ENCODE measurements at places on chromosomes 1 and 21.

DNA sequence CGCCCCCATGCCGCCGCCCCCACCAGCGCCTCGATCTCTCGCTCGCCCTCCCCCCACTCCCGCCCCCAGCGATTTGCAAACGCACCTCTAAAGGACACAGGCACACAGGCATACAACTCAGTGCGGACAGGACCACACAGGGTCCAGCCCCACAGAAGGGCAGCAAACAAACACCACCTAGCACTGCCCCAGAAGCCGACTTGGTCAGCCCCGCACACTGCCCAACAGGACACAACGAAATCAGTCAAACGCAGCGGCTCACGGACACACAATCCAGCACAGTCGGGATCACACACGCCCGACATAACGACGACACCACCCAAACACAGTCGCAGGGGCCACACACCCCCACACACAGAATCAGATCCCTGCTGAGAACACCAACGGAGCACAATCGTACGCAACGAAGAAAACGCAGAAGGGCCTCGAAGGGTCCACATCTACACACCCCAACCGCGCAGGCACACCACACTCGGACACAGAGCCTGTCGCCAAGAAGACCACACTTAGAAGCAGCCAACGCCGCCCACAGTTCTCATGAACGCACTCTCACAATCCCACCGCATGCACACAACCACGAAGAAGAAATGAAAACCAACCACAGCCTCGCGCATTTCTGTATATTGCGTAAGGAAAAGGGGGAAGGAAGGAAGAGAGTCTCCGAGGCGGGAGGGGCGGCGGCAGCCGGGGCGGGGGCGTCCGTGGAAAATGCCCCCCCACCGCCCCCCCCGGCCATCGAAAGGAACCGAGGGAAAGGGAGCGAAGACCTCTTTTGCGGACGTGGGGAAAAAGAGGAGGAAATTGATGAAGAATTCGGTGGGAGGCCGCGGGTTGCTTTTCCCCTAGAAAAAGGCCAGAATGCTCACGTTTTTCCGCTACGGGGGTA is 481 bp downstream of the TAL1 start:
- DNase-seq, result no peak

DNA sequence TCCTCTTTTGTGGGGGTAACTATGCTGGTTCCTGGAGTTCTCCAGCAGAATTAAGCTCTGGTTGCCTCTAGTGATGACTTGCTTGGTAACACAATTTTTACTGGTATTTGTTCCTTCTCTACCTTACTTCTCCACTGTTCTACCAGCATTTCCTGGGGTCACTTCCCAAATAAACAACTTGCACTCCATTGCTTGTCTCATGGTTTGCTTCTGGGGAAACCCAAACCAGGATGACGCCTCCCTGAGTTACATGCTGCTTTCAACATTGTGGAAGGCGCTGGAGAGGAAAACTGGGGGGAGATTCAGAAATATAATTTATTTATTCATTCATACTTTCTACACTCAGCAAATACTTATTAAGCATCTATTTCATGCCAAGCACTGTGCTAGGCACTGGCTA is 55.3 kb upstream of the AK4 start:
- DNase-seq, result no peak

GRCh38 chr21:35226968-35227744 is 178.1 kb upstream of the RUNX1 start:
- DNase-seq, result no peak

DNA sequence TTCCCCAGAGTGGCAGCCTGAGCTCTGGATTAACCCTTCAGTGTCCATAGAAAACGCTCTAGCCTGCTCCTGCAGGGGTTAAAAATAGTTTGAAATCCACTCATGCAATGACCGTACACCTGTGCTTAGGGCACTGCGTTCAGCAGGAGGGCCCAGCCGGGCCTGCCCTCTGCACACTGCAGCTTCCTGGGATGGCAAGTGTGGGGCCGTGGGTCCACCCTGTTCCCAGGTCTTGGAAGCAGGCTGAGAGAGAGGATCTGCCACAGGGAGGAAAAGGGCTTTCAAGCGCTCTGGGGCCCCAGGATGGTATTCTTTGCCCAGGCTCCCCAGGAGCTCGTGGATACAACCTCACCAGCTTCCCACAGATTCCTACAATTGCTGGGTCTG is 1.5 kb upstream of the S100B start:
- no peak for DNase-seq

DNA sequence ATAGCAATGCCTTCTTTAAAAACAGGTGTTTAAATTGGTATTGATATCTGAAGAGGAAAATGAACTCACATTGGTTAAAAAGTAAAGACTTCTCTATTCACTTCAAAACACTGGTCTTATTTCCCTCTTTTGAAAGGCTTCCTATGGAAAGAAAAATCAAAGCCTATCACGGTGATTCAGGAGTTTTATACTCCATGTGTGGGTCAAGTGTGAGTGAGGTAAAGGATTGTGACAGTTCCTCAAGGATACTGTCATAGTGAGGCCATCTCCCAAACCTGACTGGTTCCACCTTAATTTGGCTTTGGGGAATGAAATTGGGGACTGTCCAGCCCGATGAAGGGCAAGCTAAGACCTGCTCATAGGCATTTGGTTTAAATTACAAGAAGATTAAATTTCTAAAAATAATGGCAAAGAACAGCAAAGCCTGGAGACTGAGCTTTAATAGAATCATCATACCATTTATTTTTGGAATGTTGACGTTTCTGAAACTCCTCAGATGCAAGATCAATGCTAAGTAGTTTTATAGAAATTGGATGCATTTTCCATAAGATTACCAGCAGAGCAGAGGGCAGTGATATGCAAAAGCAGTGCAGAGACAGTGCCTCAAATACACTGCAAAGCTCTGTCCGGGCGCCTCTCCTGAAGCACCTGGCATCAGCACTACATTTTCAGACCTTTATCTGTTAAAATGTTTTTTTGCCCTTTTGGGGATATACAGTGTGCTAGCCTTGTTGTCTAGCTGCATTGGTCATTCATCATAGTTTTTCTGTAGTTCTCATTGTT is 302.1 kb upstream of the SGIP1 start:
- no peak for DNase-seq

GRCh38 chr1:233328142-233328921 is 808 bp downstream of the MAP3K21 start:
- DNase-seq, result no peak

DNA sequence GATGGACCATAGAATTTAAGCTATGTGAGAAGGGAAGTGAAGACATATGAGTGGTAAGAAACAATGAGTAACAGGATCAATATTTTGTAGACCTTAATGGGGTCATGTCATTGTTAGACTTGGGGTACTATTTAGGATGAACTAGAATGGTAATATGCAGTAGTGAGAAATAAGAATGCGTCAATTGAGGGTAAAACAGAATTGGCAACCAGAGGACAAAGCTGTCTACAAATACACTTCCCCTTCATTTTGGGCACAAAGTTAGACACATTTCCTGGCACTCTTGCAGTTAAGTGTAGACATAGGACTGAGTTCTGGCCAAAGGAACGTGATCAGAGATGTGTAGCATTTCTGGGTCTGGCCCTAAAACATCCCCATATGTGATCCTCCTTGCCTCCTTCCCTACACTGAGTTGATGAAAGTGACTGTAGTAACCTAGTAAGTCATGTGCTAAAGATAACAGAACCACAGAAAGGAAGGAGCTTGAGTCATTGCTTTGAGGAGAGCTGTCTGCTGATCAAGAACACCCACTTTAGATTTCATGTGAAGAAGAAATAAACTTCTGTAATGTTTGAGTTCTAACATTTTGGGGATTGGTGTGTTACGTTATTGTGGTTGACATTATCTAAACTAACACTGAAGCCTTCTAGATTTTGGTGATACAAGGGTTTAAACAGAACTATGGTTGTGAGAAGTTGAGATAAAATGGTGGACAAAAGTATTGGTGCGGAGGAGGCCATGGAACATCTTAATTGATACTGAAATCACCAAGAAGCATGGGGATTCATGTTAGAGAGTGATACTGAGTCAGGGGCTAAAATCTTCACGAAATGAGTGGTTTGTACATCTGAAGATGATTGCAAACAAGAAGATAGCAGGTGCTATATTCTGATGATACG is 41.7 kb downstream of the CD55 start:
- DNase-seq, result no peak

DNA sequence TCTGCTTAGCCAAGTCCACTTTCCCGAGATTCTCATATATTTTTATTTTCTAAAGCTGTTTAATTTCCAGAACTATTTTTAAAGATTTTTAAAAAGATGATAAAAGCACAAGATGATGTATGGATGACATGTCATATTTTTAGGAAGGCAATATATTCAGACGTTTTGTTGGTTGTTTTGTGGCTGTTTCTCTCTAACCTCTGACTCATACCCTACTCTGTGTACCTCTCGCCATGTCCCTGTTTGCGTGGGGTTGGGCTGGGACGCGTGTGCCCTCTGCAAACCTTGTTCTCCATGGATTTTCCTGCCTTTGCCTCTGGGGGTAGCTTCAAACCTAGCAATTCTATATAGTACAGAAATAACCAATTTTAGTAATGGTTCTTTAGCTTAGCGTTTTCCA is 132.0 kb downstream of the GALNT2 start:
- DNase-seq, result no peak

- DNase-seq, result no peak
Observed at GRCh38 chr1:152313970-152314369, 11.1 kb downstream of the FLG start.

GRCh38 chr1:64828829-64829228 is 84.0 kb downstream of the RAVER2 start:
- DNase-seq, result no peak

GRCh38 chr1:33123266-33123665 is 42.3 kb downstream of the AZIN2 start:
- no peak for DNase-seq

- no peak for DNase-seq
Observed at GRCh38 chr1:186983327-186983726, 154.6 kb downstream of the PLA2G4A start.

DNA sequence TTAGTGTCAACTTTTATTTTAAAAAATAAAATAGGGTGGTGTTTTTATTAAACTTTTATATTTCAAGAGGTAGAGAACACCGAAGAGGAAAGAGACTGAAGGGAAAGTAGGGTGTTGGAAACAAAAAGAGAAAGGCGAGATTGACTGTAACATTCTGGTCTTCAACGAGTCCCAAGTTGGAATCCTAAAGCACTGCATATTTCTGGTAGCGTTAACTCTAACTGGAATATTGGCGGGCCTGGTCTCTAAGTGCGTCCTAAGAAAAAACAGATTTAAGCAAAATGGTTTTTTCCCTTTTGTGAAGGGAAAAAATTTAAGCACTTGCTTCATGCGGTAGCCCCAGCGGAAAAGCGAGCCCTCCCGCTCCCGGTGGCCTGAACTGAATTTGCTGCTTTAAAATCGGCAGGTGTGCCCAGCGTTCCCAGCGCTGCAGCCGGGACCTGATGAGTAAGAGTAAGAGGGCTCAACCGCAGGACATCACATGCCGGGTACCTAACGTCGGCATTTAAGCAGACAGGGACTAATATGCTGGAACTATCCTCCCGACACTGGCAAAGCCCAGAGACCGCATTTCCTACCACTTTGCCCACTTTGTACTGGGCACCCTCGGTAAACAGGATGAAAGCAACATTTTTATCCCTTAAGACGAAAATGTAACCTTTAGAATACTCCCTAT is 30.5 kb upstream of the NFIA start:
- DNase-seq, result no peak

DNA sequence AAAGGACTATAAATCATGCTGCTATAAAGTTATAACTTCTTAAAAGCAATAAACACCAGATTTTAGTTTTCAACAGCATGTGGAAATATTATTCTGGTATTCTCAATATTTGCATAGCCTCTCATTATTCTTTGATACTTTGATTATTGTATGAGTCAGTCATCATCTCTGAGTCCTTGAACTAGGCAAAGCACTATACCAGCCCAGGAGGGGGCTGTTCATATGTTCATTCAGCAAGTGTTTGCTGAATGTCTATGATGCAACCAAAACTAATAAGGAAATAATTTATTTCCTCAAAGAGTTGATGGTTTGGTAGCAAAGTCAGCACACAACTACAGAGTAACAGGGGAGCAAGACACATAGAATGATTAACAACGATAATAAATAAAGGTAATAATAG is 175.6 kb upstream of the C1orf105 start:
- no peak for DNase-seq
